ENCODE measurements at places on chromosomes 3 and 15. TPM values are rescaled to one million over a fixed set of nuclear protein-coding genes. Genes with fewer than 3 reads are reported as not detected.

- DNase-seq, result no peak
Observed at GRCh38 chr3:51646091-51646490, 25.0 kb upstream of the TEX264 start.

GRCh38 chr3:150419076-150419868, 11.2 kb downstream of the TSC22D2 start:
- DNase-seq, result no peak

DNA sequence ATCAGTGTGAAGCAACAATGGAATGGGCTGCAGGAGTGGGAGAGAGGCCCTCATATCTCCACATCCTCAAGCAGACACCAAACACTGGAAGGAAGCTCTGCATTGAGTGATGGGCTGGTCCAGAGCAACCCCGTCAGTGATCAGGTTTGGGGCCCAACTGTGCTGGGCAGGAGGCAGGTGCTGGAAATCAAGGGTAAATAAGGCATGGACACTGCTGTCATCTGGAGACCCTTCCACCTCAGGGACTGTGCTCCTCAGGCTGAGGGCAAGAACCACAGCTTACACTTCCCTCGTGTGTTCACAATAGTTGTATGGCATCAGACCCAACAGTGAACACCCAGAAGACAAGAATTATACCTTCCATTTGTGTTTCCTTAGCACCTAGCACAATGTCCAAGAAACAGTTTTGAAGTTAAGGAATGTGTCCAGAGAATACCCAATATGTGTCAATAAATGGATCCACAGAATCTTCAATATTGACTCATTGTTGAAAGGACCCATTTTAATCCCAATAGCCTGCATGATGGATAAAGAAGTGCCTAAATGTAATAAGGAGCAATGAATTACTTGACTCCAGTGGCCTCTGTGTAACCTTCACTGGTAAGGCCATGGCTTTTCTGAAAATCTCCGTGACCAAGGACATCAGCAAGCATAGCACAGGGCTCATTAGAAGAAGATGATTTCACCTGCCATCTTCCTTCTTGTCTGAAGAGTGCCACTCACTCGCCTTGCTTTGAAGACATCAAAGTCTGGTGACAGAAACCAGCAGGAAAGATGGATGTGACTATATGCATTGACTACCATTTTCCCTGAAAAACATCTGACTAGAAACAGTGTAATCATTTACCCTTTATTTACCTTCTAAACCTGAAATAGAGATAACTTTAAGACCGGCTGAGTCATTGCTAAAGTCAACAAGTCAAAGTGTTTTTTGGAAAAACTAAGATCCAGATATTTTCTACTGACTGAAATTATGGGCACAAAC, 7.0 kb upstream of the AHSG start:
- peak; percentile 49 for DNase-seq

GRCh38 chr15:90840157-90840855, 28.1 kb upstream of the FURIN start:
- DNase-seq, result no peak

The HCLS1 gene
- total RNA-seq, result 44.0 TPM

- no peak for DNase-seq
Observed at GRCh38 chr3:53222183-53222901, 33.5 kb downstream of the TKT start.

- DNase-seq, result no peak
Observed at GRCh38 chr15:62983956-62984355, 58.6 kb upstream of the TPM1 start.

GRCh38 chr15:79105141-79105540, 14.6 kb upstream of the RASGRF1 start:
- no peak for DNase-seq

DNA sequence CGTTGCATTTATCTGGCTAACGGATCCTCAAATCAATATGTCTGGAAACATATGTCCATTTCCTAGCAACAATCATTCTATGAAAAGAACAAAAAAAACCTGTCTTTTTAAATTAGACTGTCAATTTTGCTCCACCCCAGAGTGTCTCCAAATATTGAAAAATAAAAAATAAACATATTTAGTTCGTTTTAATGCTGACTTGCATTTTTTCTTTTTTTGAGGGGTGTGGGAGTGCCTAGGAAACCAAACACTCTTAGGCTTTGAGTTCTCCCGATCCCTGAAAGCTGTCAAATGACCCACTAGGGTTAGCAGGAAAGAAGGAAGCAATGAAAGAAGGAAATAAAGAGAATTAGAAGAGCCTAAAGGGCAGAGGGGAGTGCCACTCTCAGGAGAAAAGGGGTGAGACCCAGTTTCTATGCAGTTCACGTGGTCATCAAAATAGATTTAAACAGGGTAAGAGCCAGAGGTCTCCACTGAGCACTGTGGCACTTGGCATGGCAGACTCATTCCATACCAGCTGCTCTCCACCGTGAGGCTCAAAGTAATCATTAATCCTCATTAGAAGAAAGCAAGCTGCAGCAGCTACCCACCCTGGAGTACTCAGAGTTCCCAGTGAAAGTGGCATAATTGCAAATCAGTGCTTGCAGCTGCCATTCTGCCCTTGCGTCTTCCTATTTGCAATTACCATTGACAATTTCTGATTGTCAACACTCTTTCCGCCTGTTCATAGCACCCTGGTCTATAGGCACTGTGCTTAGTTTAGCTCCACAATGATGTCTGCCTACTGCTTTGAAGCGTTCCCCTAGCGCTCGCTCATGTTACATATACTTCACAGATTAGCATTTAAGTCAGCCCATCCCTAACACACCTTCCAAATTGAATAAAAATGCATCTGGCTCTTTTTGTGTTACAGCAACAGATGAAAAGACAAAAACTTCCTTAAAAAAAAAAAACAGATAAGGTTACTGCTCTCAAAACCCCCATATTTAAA, 32.3 kb downstream of the PDZRN3 start:
- peak; percentile 50 for DNase-seq

- DNase-seq, result no peak
Observed at GRCh38 chr15:35282965-35283496, 197.9 kb upstream of the NANOGP8 start.

- DNase-seq, result peak; percentile 34
Observed at GRCh38 chr3:120634539-120634938, 38.4 kb downstream of the NDUFB4 start.

DNA sequence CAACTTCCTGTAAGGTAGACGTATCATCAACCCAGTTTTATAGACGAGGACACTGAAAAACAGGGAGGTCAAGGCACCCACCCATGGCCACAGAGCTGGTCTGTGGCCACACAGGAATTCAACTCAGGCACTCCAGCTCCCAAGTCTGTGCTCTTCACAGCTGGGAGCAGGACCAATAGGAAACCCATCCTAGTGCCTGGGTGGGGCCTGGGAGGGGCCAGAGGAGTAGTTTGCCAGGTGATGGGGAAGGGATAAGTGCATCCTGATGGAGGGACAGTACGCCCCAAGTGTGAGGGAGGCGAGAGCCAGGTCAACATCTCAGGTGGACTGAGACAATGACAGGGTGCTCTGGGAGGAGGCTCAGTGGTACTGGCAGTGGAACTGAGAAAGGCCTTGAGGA, 22.0 kb downstream of the KIF9 start:
- DNase-seq, result no peak

DNA sequence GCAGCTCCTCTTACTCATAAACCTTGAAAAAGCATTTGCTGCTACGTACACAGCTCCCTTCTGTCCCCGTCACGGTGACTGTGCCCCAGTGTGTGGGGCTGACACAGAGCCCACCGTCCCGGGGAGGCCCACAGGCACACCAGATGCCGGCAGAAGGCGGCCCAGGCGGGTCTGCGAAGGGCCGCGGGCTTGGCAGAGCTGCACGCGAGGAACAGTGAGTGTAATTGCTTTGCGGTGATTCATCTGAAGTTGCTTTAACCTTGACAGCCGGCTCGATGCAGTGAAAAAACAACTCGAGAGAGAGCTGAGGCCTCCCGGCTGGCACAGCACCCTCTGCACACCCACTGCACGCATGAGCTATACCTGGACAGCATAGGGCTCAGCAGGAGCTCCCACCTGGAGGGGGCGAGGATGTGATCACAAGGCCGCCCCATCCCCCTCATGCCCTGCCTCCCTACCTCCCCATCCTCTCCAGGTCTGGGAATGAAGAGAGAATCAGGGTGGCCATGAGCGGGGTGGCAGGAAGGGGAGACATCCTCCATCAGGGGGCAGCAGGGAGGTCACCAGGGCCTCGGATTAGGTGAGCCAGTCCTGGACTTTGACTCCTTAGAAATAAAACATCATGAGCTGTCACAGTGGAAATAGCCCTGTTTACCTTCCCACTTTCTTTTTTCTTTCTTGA, 172.7 kb downstream of the MEGF11 start:
- no peak for DNase-seq

GRCh38 chr3:72300621-72301020, 515.7 kb upstream of the PROK2 start:
- DNase-seq, result no peak

The EXD1 gene
- total RNA-seq, result not detected

The C2CD4A gene
- 3.0 TPM for total RNA-seq

The CCDC9B gene
- total RNA-seq, result 13.0 TPM

- no peak for DNase-seq
Observed at GRCh38 chr3:115436767-115437301, 186.5 kb upstream of the GAP43 start.

The AMIGO3 gene
- total RNA-seq, result 1.3 TPM

DNA sequence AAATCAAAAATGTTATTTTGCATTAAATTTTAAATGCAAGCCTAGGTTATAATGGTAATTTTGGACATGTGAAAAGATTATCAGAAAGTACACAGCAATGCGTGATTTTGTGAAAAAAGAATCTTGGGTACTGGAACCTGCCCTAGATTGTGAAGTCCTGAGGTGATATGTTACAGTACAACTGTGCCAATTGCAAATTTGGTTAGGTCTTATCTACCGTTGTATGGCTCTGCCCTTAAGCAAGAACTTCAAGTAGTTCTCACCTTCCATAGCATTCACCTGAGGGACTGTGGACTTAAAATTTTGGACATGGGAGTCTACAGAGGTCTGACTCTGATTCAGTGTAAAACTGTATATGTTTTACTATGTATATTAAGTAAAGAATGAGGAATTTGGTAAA, 140.2 kb downstream of the PEX5L start:
- no peak for DNase-seq

The GP9 gene
- not detected for total RNA-seq

- DNase-seq, result no peak
Observed at GRCh38 chr15:69691307-69692015, 238.8 kb downstream of the RPLP1 start.

The POLQ gene
- 0.58 TPM for total RNA-seq

- DNase-seq, result no peak
Observed at GRCh38 chr15:70625438-70625837, 137.9 kb downstream of the UACA start.

The PGBD4 gene
- not detected for total RNA-seq

The MESP2 gene
- not detected for total RNA-seq

GRCh38 chr3:44685128-44685800, 27.2 kb upstream of the ZNF502 start:
- DNase-seq, result peak; percentile 64

DNA sequence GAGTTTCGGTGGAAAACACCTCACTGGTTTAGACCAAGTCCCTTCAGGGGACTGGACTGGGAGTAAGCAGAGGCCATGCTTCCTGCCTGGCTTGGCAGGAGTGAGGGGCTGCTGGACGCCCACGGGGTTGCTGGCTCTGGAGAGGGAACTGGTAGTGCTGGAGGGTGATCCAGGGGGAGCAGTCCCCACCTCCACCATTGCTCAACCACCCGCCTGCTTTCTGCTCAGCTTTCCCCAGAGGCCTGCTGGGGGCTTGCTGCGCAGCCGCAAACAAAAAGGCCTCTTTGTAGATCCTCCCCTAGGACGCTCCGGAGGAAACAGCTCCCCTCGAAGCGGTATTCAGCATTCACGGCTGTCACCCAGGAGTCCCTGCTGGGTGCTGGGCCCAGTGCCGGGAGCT, 33.5 kb downstream of the EBLN2 start:
- no peak for DNase-seq

- DNase-seq, result no peak
Observed at GRCh38 chr3:15997274-15997943, 177.1 kb upstream of the GALNT15 start.

DNA sequence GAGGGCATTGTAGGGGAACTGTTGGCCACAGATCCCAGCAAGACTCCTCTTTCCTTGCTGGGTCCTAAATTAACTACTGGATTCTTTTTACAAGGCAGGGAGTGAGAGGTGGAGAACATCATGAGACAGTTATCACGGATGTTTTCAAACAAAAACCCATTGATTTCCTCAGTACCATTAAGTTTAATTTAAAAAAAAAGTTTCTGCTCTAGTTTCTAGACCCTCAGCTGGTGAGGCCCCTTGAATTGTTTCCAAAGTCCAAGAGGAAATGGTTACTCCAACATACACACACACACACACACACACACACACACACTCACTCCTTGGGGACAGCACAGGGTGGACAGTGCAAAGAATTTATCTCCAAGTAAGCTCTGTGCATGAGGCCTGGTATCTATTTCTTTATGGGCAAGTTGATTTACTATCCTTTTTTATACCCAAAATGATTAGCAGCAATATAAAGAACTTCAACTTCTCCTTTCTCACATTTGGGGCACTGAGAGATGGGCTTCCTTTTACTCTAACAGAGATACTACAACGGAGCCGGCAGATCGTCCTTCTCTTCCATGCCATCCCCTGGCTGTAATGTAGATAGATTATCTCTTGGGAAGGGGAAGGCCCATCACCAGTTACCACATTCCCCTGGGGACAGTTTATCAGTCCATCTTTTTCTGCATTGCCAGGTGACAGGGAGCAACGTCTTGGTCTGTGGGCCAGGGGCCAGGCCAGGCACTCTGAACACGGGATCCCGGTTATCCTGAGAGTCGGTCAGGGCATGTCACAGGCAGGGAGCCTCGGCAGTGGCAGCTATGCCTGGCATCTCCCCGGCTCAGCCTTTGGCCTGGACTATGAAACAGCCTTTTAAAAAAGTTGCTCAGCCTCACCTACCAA, 54.7 kb downstream of the CORO2B start:
- DNase-seq, result no peak

- no peak for DNase-seq
Observed at GRCh38 chr3:177527182-177527581, 329.9 kb upstream of the TBL1XR1 start.

The SLC27A2 gene
- total RNA-seq, result 53.6 TPM

DNA sequence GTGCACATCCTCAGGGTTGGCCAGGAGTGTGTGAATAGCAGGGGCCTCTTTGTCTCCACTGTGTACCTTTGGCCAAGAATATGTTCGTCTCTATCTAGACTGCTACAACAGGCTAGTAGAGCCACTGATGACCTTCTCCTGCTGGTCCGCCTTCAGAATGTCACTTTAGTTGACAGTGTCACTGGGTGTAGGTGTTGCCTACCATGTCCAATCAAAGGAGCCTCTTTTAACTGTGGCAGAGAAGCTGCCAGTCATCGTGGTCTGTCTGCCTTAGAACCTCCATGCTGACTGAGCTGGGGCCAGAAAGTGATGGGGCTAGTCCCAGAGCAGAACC, 40.1 kb downstream of the OXSR1 start:
- no peak for DNase-seq

DNA sequence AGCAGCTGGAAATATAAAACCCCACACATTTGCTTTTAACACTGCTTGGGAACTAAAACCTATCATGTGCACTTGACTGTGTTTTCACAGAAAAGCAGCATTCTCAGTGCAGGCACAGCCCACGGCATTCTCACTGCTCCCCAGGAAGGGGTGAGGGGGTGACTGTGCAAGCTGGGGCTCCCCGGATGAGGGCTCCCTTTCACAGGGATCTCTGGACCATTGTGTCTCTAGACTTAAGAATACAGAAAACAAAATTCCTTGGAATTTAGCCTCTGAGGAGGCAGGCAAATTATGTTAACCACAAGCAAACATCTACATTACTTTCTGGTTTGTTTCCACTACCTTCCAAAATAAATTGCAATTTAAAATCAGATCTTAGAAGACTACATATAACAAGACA, 100.3 kb downstream of the FSIP1 start:
- no peak for DNase-seq

- DNase-seq, result no peak
Observed at GRCh38 chr3:130480736-130481135, 36.2 kb upstream of the COL6A6 start.

The SCAMP5 gene
- 8.8 TPM for total RNA-seq

Data from stomach (tissue), 19 donors.